Activated T-helper 1 cell treated with Interleukin-2 at 50 U/mL for 16 hours (primary cell): ENCODE measurements at places on chromosomes 13 and 19.
A peak's percentile ranks its signal among the peaks of the same experiment; 100 is the strongest.

- no peak for DNase-seq
Observed at GRCh38 chr19:46530636-46531035, 35.0 kb upstream of the PNMA8B start.

- no peak for DNase-seq
Observed at GRCh38 chr19:14113762-14114414, 3.7 kb downstream of the PRKACA start.

- DNase-seq = no peak
Observed at GRCh38 chr19:38033658-38034491, 126.9 kb downstream of the SIPA1L3 start.

DNA sequence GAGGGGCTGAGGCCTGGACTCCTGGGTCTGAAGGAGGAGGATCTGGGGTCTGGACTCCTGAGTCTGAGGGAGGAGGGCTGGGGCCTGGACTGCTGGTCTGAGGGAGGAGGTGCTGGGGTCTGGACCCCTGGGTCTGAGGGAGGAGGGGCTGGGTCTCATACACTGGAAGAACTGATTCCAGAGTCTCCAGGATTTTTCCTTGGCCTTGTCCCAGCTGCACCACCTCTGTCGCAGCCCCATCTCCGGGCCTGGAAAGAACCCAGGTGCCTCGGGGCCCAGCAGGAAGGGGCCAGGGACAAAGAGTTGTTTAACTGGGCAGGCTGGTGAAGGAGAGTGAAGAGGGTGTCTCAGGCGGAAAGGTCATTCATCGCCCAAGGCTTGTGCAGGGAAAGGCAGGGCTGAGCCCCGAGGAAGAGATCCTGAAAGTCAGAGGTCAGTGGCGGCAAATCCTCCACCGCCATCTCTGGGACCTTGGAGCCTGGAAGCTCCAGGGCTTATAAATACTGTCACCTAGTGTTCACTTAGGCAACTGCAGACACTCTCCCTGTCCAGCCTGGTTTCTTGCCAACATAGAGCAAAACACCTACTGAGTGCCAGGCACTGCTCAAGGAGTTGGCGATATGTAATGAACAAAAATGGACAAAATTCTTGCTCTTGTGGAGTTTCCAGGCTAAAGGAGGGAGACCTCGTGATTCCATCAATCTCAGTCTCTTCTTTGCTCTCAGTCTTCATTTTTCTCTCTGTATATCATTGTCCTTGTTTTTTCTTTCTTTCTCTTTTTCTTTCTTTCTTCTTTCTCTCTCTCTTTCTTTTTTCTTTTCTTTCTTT, 4.4 kb upstream of the KCNN4 start:
- no peak for DNase-seq

GRCh38 chr13:30391956-30392680, 30.2 kb upstream of the UBE2L5 start:
- no peak for DNase-seq

DNA sequence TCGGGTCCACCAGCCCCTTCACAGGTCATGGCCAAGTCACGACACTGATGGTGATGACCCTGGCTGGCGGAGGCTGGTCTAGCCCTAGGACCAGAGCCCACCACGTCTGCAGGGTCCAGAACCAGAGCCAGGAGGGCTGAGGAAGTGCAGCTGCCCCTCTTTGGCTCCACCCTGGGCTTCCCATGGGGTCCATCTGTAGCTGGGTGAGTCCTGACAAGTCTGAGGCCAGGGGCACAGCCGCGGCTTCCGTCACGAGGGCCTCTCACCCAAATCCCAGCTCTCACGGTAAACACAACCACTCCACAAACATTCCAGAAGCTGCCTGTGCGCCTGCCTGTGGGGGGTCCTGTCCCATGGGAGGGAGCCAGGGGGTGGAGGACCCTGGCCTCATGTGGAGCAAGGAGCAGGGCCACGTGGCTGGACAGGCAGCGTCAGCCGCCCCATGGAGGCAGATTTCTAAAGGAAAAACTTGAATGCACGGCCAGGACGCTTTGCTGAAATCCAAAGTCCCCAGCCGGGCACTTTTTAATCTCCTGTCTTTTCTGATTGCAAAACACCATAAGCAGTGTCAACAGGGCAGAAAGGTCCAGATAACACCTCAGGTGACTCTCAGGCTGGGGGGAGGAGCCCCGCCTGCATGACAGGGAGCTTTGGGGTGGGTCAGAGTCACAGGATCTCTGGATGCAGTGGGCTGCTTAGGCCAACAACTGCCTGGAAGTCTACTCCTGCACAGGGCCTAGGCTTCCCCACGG, 29.9 kb downstream of the CEBPG start:
- DNase-seq = no peak

DNA sequence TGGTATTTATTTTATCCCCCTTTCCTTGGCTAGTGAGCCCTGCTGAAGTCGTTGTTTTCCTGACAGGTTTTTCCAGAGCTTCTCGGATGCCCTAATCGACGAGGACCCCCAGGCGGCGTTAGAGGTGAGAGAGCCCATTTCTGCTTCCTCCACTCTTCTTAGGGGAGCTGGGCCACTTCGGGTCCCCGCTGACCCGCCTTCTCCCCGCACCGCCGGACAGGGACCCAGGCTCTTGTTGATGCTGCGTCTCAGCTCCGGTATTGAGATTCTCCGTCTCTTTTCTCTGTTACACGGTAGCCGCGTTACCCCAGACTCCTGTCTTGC, 306 bp downstream of the SUGT1 start:
- DNase-seq = no peak

GRCh38 chr13:49579501-49579900, 5.9 kb downstream of the RCBTB1 start:
- DNase-seq = no peak

- DNase-seq = no peak
Observed at GRCh38 chr13:54647275-54647674, 1618.7 kb downstream of the OLFM4 start.

GRCh38 chr19:31955884-31956283, 389.5 kb upstream of the ZNF507 start:
- no peak for DNase-seq

DNA sequence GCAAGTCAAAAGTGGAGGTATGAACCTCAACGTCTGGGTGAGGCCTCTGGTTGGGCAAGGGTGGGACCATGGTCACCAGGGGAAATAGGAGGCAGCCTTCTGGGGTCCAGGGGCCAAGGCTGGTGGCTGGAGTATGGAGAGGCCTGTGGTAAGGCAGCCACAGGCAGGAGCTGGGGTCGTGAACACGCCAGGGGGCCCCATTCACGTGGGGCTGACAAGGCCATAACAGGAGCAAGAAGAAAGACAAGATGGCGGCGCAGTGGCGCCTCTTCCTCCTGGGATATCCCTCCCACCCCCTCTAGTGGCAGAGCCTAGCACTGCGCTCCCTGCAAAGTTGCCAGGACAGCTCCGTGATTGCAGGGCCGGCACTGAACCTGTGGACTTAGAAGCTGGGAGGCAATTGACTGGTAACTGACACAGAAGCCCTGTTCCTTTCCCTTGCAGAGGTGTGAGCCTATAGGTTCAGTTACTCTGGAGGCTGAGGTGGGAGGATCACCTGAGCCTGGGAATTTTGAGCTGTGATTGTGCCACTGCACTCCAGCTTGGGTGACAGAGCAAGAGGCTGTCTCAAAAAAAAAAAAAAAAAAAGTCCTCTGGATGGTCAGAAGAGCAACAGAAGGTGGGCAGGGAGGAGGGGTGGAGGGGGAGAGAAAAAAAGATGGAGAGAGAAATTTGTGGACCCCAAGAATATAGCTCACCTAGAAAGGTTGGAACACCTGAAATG, 19.7 kb upstream of the EDDM13 start:
- peak; percentile 27 for DNase-seq

DNA sequence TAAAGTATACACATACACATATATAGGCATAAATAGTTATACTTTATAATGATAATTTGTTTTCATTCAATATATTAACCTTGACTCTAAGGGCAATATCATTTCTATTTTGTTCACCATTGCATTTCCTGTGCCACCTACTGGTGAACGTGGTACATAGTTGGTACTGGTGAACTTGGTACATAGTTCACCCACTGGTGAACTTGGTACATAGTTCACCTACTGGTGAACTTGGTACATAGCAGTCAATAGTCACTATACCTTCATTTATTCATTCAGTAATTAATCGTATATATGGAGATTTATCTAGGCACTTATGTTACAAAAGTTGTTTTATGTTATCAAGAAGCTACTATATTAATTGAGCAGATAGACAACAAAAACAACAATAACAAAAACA, 172.6 kb upstream of the ATXN8OS start:
- DNase-seq = no peak

DNA sequence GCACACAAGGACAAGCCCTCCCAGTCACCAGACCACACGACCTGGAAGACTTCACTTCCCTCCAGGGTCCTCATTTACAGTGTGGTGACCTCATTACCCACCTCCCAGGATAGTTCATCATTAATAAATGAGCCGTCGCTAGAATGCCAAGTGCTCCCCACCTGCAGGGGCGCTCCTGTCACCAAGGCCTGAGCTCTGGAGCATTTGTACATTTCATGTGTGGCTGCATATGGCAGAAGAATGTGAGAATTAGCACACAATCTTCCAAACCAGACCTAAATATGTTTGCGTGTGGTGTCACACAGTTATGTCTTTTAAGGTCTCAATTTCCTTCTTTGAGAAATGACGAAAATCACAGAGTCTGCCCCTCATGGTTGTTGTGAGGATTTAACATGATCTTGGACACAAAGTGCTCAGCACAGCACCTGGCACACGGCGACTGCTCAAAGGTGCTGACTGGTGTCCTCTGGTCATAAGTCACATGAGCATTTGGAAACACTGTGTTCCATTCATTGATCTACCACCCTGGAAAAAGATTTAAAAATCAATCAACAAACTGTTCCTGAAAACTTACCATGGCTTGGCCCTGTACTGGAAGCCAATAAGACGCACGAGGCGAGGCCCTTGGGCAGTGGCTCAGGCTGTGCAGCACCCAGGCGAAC, 150.6 kb upstream of the SPACA7 start:
- no peak for DNase-seq

DNA sequence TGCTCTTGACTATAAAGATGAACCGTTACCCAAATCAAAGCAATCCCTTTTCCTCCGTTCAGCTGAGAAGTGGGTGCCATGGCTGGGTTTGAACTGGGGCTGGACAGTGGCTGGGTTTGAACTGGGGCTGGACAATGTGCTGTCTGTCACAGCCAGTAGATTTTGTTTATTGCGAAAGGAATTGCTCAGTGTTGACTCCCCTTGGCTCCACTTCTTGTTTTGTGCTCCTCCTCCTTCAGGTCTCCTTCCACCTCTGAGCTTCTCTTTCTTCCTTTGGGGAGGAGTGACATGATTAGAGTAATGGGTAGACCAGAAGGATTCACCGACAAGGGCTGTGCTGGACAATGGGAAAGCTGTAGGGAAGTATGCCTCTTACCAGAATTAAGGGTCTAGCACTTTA, 19.4 kb upstream of the MBNL2 start:
- DNase-seq = no peak

GRCh38 chr13:83153848-83154247, 728.4 kb downstream of the SLITRK1 start:
- DNase-seq = no peak

DNA sequence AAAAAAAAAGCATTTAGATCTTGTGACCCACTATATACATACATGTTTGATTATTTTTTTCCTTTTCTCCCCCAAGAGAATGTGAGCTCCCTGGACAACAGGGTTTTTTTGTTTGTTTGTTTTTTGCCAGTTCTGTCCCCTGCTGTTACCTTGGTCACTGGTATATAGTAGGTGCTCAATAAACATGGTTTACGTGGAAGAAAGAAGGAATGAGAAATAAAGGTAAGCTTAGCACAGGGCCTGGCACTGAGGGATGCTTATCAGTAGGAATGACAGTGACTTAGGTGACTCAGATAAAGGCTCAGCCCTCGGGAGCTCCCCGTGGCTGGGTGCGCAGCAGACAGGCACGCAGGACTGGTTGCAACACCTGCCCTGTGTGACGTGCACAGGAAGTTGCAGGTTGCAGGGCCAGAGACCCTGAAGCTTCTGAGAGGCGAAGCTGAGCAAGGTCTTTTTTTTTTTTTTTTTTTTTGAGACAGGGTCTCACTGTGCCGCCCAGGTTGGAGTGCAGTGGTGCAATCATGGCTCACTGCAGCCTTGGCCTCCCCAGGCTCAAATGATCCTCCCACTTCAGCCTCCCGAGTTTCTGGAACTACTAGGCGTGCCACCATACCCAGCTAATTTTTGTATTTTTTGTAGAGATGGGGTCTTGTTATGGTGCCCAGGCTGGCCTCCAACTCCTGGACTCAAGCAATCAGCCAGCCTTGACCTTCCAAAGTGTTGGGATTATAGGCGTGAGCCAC, 10.3 kb upstream of the PAK4 start:
- DNase-seq = no peak

DNA sequence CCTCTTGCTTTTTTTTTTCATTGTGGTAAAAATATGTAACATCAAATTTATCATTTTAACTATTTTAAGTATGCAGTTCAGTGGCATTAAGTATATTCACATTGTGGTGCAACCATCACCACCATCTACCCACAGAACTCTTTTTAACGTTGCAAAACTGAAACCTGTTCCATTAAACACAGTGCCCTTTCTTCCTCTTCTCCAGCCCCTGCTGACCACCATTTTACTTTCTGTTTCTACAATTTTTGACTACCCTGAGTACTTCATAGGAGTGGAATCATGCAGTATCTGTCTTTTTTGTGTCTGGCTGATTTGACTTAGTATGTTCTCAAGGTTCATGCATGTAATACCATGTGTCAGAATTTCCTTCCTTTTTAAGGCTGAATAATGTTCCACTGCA, 153.1 kb downstream of the FGF9 start:
- DNase-seq = no peak

DNA sequence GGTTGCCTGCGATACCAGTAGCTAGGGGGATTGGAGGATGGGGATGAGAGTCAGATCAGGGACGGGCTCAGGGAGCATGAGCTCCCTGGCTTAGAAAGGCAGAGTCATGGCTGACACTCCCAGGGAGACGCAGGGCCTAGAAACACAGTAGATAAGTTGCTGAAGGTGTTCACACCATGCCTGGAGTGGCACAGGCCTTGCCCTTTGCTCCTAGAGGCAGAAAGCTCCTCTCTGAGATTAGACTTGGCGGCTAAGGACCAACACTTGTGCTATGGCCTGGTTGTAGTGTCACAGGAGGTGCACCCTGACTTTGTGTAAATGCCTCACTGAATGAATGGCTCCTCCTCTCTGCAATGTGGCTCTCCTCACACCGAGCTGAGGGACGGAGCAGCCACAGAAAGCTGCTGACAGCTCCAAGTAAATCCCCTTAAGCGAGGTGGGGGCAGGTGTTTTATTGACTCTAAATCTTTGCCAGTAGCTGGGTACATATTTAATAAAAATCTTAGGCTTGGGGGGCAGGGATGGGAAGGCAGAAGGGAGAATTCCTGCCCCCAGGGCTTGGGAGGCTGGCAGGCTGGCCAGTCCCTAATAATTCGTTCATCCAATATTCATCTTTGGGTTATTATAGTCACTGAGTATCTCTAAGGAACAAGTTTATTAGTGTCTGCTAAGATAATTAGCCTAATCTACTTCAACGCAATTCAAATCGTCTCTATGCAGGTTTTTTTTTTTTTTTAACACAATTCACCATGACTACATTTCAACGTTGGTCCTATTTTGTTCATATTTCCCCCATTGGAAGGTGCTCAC, 54.9 kb downstream of the SIAH3 start:
- no peak for DNase-seq

DNA sequence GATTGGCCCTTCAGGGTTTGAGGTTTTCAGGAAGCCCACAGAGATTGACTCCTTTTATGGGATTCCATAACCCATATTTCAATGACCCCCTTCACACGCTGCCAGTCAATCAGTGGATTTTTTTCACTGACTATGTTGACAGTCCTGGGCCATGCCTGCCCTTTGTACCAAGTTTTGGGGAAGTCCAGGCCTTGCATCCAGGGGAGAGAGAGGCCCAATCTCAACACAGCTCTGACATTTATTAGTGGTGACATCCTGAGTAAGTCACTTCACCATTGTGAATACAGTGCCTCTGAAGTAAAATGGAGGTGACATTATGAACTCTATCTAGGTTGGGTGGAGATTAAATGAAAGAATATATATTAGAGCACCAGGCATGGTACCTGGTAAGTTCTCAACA, 181.1 kb downstream of the NUFIP1 start:
- DNase-seq = no peak
